ENCODE measurements at places on chromosomes 1 and 21.

DNA sequence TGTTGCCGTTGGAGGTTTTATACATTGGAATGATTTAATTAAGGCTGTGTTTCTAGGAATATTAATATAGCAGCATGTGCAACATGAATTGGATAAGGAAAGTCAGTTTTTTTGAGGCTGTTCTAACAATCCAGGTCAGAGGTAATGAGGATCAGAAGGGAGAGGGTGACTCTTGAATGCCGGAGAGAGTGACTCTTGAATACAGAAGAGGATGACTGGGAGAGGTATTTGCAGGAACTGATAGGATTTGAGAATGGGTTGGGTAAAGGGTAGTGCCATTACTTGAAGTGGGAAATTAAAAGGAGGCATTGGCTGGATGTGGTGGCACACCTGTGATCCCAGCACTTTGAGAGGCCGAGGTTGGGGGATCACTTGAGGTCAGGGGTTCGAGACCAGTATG lies 55.6 kb upstream of the MACF1 start:
- DNase-seq, result no peak

- no peak for DNase-seq
Observed at GRCh38 chr1:211378844-211379243, 52.2 kb downstream of the TRAF5 start.

GRCh38 chr1:905811-906599 lies 17.7 kb upstream of the SAMD11 start:
- DNase-seq, result no peak

- no peak for DNase-seq
Observed at GRCh38 chr1:82979593-82980236, 1019.2 kb downstream of the TTLL7 start.

GRCh38 chr1:172641492-172641891 lies 17.4 kb upstream of the FASLG start:
- no peak for DNase-seq

DNA sequence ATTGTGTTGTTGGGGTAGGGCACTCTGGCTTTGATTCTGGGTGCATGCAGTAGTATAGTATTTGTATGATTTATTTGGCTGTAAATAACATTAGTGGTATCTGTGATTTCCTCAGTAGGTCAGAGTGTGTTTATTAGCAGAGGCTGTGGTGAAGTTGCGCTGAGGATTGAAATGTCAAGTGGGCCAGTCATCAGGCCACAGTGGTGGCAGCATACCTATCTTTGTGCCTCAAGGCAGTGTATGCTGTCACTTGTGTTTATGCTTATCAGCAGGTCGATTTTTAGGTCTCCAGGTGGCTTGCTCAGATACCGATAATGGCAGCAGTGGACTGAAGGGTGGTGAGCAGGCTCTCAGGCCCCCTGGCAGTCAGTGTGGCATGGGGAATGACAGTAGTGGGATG lies 11.3 kb downstream of the LY9 start:
- DNase-seq, result no peak

- DNase-seq, result no peak
Observed at GRCh38 chr1:213120386-213120785, 69.3 kb downstream of the RPS6KC1 start.

GRCh38 chr1:12173631-12174121 lies 6.9 kb downstream of the TNFRSF1B start:
- DNase-seq, result no peak
